ENCODE measurements at places on chromosomes 4 and X. TPM values are rescaled to one million over a fixed set of nuclear protein-coding genes. Genes with fewer than 3 reads are reported as not detected.

DNA sequence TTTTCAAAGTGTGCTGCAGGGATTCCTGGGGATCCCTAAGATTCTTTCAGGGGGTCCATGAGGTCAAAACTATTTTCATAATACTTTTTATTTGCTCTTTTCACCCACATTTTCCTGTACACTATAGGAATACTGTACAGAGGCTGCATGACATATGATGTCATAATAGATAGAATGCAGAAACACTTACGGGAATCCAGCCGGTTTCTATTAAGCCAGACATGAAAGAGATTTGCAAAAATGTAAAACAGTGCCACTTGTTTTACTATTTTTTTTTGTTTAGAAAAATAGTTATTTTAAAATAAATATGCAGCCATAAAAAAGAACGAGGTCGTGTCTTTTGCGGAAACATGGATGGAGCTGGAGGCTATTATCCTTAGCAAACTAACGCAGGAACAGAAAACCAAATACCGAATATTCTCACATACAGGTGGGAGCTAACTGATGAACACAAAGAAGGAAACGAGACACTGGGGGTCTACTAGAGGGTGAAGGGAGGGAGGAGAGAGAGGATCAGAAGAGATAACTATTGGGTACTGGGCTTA lies 5.0 kb downstream of the ZFX start:
- no peak for DNase-seq

GRCh38 chrX:143853488-143853887 lies 30.4 kb upstream of the UBE2NL start:
- no peak for DNase-seq

- no peak for DNase-seq
These were observed 154.3 kb upstream of the CASK start for GRCh38 chrX:42077675-42078074.

GRCh38 chrX:129145840-129146272 lies 377.4 kb downstream of the SMARCA1 start:
- no peak for DNase-seq

GRCh38 chr4:173538148-173538908 lies 8.3 kb upstream of the HAND2 start:
- DNase-seq, result no peak

- no peak for DNase-seq
These were observed 35.9 kb downstream of the TBC1D19 start for GRCh38 chr4:26619784-26620183.

SAGE1 gene
- total RNA-seq, result not detected

DNA sequence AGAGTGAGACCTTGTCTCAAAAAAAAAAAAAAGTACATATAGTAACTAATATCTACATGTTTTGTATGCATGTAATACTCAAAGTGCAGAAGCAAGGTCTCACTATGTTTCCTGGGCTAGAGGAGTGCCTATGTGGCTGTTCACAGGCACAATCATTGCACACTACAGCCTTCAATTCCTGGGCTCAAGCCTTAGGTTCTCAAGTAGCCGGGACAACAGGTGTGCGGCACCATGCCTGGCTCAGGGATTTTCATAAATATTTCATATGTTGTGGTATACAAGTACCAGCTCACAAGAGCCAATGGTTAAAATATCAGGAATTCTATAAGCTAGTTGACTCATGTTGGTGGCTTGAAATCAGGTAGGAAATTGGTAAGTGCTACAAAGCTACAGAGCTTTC lies 94.8 kb downstream of the LARP7 start:
- DNase-seq, result no peak

UGT2B17 gene
- not detected for total RNA-seq

DNA sequence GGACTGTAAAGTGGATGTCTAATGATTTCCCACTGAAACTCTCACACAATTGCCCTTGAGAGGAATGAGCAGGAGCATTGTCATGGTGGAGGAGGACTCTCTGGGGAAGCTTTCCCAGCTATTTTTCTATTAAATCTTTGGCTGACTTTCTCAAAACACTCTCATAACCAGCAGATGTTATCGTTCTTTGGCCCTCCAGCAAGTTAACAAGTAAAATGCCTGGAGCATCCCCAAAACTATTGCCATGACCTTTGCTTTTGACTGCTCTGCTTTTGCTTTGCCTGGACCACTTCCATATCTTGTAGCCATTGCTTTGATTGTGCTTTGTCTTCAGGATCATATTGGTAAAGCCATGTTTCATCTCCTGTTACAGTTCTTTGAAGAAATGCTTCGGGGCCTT lies 120.2 kb upstream of the PDE5A start:
- DNase-seq, result no peak

ENPP6 gene
- total RNA-seq, result 4.7 TPM

GRCh38 chrX:21972721-21973120 lies 32.2 kb downstream of the SMS start:
- DNase-seq, result no peak

CXCR3 gene
- total RNA-seq, result not detected

ETDA gene
- not detected for total RNA-seq

- DNase-seq, result no peak
These were observed 85.4 kb downstream of the TIGD2 start for GRCh38 chr4:89196745-89197144.

DDIT4L gene
- 6.9 TPM for total RNA-seq

GRCh38 chr4:19888587-19888986 lies 363.1 kb upstream of the SLIT2 start:
- DNase-seq, result no peak

DNA sequence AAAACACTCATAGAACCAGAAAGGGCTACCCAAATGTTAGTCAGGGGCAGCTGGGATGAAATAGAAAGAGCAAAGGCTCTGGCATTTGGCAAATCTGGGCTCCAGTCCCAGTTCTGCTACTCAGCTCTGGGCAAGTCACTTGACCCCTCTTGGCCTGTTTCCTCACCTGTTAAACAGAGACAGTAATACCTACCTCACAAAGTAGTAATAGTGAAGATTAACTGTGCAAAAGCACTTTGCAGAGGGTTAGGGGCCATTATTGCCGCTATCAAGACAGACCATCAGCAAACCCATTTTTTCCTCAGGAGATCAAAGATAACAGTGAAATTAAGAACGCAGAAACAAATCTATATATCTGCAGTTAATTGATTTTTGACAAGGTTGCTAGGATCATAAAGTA lies 20.6 kb downstream of the ZBTB33 start:
- no peak for DNase-seq

GPRASP1 gene
- total RNA-seq, result 112 TPM

- DNase-seq, result no peak
These were observed 3.2 kb upstream of the AREG start for GRCh38 chr4:74441744-74442143.

NDP gene
- 30.6 TPM for total RNA-seq

- no peak for DNase-seq
These were observed 1718.8 kb upstream of the PCDH10 start for GRCh38 chr4:131430302-131430701.

RTL3 gene
- not detected for total RNA-seq

DNA sequence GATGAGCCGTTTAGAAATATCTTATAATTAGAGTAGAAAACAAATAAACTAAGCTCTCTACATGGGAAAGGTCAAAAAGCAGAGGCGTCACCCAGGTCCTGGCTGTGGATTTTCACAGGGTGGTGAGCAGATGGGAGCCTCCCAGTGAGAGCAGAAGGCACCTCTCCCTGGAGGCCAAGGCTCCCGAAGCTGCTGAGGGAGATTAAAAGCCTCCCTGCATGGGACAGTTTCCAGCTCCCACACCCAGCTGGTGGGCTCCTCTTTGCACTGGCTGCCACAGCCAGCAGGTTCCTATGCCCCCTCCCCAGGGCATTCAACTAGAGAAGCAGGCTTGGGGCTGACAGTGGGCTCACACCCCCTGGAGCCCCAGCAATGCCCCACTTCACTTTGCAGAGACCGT lies 55.2 kb upstream of the TBC1D9 start:
- no peak for DNase-seq

GRCh38 chr4:165964591-165964990 lies 91.6 kb downstream of the TLL1 start:
- DNase-seq, result no peak

ZIC3 gene
- total RNA-seq, result 1.1 TPM

DNA sequence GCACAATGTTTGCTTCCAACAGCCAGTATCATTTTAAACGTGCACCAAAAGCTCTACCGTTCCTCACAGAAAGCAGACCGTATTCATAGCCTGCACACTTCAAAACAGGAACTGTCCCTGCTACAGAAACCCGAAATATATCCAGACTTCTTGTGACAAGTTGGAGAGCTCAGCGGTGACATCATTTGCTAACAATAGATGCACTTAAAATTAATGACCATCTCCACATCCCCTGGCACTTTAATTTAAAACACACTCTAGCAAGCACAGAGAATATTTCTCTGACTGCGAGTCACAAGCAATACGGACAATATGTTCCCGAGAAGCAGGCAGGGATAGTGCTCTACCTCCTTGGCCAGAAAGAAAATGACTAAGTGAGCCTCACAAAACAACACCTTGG lies 2.5 kb downstream of the NYX start:
- DNase-seq, result peak; percentile 18

GRCh38 chr4:129622566-129622965 lies 526.6 kb downstream of the C4orf33 start:
- no peak for DNase-seq

KDR gene
- total RNA-seq, result 4.9 TPM

GRCh38 chr4:156999175-156999517 lies 27.5 kb upstream of the PDGFC start:
- DNase-seq, result no peak

PHKA1 gene
- total RNA-seq, result 7.2 TPM

DNA sequence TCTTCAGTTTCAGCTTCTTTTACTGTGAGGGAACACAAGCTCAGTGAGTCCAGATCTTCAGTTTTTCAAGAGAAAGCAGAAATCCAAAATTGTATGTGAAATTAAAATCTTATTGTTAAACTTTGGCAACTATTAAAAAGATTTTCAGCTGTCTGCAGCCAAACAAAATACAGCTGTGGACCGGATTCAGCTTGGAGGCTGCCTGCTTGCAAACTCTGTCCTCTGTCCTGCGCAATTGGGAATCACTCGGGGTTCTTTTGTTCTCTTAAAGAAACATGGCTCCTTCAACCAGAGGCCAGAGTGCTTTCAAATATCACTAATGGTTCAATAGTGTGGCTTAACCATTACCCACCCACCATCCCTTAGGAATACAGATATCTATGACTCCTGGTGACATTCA lies 201.2 kb downstream of the CHIC2 start:
- DNase-seq, result no peak

DNA sequence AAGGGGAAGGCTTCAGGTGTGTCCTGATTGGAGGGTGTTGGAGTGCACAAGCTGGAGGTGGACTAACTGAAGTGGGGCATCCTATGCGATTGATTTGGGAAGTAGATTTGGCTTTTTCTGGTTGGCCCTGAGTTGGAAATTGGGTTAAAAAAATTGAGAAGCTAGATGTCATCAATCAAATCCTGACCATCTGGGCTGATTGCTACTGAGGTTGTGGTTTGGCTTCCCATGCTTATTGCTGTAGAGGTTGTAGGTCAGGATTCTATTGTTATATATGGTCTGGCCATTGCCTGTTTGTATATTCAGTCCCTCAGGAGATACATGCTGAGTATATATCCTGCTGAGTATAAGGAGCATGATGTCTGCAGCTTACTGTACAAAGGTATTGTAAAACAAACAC lies 7.7 kb upstream of the ZNF81 start:
- DNase-seq, result no peak

- no peak for DNase-seq
These were observed 1.5 kb upstream of the PLAC1 start for GRCh38 chrX:134659761-134660160.

DMD gene
- total RNA-seq, result 64.5 TPM

MYOZ2 gene
- total RNA-seq, result 0.73 TPM

- DNase-seq, result no peak
These were observed 1.3 kb downstream of the STOX2 start for GRCh38 chr4:183906489-183906738.

SSX2B gene
- not detected for total RNA-seq

FAM53A gene
- total RNA-seq, result 3.3 TPM

GRCh38 chr4:137361756-137362470 lies 170.4 kb downstream of the PCDH18 start:
- no peak for DNase-seq

DNA sequence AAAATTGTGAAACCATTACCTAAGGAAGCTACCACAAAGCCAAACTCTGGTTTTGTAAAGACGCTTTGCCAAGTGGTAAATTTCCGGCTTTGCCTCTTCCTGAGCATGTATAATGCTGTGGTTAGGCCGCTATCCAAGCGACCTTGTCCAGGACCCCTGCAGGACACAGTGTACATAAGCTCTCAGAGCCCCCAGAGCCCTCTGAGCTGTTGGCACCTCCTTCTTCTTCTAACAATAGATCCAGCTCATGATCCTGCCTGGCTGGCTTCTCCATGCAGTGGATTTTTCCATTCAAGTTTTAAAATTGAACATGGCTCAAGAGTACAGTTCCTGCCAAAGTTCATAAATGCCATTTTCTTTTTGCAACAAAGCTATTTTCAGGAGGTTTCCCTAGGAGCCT lies 326.7 kb downstream of the MAPK10 start:
- DNase-seq, result peak; percentile 47

- DNase-seq, result no peak
These were observed 144.4 kb downstream of the ZNF674 start for GRCh38 chrX:46400530-46401443.

DNA sequence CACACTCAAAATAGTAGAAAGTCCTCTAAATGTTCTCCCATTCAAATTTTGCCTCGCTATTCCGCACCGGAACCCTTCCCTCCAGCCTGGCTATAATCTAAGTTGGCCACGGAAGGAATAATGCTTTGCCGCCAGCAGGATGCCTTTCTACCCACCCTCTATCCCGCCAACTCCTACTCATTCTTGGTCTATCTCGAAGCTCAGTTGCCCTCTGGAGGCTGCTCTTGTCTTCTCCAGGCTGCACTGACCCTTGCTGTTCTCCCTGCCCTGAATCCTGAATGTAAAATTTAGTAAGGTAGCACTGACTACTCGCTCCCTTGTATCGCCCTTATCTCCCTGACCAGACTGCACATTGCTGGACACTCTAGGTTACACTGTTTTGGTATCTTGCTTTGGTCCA lies 212.4 kb downstream of the MGST2 start:
- DNase-seq, result no peak
